Fibroblast of the aortic adventitia (primary cell): ENCODE measurements at places on chromosomes 12 and 14. TPM values are rescaled to one million over a fixed set of nuclear protein-coding genes. Genes with fewer than 3 reads are reported as not detected.

Gene MANSC4
- total RNA-seq: not detected in 2 replicates

Gene PPP1R1A
- not detected in 2 replicates for total RNA-seq

DNA sequence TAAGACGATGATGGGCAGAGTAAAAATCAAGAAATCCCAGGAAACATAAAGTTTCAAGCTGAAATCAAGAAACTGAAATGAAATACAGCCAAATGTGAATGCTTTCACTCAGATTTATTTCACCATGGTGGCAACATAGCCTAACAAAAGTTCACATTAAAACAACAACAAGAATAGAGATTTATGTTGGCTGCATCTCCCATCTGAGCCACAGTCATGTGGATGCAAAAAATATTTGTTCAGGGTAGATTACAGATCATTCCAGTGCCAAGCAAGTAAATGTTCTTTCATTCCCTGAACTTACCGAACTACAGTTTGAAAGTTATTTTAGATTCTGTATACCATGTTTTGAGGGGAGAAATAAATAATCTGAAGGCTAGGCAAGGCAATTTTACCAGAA, 159.9 kb upstream of the TMTC1 start:
- DNase-seq: peak; percentile 27

Gene CLEC4C
- total RNA-seq: not detected in 2 replicates

Gene RASAL1
- total RNA-seq: not detected in 2 replicates

Gene MAP3K9
- total RNA-seq: under 0.01 and 0.33 TPM in 2 replicates

DNA sequence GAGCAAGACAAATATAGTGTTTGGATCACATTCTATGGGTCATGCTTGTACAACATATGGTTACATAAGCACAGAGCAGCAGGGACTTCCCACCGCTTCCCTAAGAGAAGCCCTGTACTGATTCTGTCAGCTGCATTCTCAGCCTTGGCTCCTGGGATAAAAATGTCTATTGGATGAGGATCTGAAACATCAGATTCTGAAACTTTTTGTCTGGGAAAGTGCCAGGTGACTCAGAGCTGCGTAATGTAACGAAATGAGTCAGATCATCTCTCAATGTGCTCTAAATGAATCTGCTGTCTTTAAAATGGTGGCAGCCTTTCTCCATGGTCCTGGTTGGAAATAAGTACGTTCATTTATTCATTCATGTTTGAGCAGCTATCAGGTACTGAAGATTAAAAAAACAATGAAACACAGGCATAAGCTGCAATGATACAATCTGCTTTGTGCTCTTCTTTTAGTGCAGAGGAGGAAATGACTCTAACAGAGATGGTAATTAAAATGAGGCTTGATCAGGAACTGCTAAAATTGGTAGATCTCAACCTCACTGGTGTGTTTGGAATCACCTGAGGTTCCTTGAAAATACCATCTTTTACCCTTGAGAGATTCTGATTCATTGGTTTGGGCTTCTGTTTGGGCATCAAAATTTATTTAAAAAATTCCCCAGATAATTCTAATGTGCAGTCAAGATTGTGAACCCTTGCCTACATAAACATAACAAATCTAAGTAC, 99.1 kb upstream of the NAP1L1 start:
- peak; percentile 100 for DNase-seq

DNA sequence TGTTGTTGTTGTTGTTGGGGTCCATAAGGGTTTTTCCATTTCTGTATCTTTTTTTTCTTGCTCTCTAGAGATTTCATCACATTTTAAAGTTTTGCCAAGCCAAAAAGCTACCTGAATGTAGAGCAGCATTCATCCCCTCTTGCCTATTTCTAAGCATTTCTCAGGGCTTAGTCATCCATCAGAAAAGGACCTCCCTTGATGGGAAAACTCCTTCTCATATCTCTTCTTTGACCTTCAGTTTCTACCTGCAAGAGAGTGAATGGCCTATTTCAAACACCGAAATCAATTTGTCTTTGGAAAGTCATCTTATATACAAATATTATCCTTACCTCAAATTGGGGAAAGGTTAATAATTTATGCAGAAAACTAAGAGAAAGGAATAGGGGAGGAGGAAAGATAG, 4.5 kb downstream of the MYBPC1 start:
- DNase-seq: no peak

Gene SCN8A
- total RNA-seq: 7.9 and 17.2 TPM in 2 replicates

- peak; percentile 72 for DNase-seq
Measured at GRCh38 chr14:68244262-68244980, 424.8 kb downstream of the RAD51B start.

Gene IKZF4
- total RNA-seq: 0.65 and 3.4 TPM in 2 replicates

DNA sequence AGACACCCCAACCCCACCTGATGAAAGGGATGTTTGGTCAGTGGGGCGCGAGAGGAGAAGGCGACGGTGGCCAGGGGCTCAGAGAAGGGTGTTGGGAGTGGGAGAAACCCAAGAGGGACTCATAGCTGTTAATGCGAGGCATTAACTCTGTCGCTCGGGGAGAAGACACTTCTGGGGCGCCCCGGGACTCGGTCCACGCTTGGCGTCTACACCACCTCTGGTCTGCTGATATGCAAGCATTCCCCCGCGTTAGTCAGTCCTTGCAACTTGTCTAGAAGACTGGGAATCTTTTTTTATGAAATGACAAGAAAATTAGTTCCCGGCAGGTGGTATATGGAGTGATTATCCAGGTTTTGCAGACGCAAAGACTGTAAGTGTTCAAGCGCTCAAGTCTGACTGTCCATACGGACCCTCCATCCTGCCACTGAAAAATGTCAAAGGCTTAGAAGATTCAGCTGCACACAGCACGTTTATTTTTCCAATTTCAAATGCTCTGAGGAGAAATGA, 360 bp upstream of the SLC35F4 start:
- DNase-seq: no peak

Gene E2F7
- 2.3 and 23.4 TPM in 2 replicates for total RNA-seq

DNA sequence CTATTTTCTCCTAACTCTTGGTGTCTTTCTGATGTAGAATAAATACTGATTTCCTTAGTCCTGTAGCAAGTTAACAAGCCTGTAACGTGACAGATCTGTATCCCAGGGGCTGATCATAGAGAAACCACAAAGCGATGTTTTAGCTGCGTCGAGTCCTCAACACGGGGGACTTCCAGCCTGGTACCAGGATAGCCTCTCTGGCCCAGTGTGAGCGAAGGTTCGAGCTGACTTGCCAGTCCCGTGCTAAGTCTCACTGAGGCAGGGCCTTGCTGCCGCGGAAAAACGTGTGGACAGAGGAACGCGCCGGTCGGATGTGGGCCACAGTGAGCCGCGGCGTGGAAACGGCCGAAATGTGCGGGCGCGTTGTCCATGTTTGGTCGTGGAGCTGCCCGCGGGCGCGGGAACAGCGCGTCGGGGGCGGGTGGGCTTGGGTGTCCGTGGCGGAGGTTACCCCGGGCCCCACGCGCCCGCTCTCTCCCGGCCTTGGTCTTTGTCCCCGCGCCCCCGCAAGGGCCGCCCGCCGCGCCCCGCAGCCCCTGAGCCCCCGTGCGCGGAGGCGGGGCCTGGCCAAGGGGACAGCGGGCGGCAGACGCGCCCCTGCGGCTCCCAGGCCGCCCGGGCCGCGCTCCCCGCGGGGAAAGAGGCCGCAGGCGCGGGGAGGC, 531 bp upstream of the EML1 start:
- peak; percentile 36 for DNase-seq

- no peak for DNase-seq
Measured at GRCh38 chr14:100568164-100568997, 18.8 kb downstream of the BEGAIN start.

Gene CSRP2
- total RNA-seq: 6.1 and 26.7 TPM in 2 replicates

GRCh38 chr12:60872219-60872618, 1276.4 kb downstream of the SLC16A7 start:
- DNase-seq: no peak

DNA sequence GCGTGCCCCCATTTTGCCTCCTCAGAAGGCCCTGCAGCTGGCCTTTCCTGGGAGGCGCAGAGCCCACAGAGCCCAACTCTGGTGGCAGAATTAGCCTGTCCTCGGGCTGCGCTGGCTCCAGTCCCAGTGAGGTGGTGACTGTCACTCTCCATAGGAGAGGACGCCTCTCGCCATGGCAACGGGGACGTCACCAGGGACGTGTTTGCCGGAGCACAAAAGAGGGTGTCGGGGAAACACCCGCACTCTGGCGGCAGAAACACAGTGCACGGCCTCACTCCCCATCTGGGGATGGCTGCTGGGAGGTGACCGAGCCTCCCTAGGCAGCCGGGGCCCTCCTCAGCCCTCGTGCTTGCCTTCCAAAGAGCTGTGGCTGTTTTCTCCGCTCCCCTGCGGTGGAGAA, 50.2 kb upstream of the NCOR2 start:
- no peak for DNase-seq

Gene KRT79
- not detected in 2 replicates for total RNA-seq

DNA sequence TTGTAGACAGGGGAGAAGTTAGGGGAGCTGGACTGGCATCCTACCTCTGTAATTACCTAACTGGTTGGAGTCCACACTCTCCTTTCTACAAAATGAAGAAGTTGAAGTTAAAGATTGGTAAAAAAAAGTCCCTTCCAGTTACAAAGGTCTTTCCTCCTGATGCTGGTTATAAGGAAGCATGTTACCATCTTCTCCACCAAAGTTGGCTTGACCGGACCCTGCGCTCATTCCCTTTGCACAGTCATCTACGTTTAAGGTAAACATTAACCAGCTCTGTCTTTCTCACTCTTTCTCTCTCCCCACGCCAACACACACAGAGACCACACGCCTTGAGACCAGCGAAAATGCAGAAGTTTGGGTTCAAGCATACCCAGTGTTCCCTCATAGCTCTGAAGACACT, 11.9 kb downstream of the FBLN5 start:
- no peak for DNase-seq

DNA sequence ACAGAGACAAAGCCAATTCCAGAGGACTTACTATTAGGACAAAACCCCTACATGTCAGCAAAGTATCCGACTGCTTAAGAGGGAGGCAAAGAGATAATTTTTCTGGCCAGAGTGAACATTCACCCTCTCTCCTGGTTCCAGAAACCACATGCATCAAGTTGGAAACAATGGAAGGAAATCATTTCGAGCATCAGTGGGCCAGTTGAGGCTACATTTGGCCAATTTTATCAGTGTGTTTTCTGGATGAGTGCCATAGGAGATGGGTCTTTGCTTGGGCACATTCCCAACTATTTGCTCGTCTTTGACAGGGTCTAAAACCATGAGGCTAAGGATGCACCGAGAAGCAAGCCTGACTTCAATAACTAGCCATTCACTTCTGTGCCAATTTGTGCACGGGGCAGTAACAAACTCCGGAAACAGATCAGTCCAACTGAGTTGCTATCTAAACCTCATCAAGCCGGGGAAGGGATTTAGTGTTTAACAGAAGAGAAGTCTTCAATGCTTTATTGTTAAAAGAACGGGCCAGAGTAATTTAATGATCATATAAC, 17.4 kb downstream of the EGLN3 start:
- peak; percentile 31 for DNase-seq

DNA sequence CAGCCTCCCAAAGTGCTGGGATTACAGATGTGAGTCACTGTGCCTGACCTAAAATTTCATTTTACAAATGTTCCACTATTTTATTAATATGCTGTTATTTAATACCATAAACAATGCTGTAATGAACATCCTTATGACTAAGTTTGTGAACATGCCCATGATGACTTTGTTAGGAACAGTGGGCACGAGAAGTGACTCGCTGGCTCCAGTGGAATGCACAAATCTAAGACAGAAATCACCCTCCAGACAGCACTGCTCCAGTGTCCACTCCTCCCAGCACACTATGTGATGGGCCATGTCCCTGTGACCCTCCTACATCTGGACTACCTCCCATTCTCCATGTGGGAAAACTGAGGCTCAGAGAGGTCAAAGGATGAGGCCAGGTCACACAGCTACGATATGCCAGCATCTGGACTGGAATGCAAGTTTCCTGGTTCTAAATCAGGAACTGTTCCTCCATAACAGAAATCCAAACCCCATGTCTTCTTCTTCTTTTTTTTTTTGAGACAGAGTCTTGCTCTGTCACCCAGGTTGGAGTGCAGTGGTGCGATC, 57.9 kb downstream of the GPR68 start:
- DNase-seq: no peak

DNA sequence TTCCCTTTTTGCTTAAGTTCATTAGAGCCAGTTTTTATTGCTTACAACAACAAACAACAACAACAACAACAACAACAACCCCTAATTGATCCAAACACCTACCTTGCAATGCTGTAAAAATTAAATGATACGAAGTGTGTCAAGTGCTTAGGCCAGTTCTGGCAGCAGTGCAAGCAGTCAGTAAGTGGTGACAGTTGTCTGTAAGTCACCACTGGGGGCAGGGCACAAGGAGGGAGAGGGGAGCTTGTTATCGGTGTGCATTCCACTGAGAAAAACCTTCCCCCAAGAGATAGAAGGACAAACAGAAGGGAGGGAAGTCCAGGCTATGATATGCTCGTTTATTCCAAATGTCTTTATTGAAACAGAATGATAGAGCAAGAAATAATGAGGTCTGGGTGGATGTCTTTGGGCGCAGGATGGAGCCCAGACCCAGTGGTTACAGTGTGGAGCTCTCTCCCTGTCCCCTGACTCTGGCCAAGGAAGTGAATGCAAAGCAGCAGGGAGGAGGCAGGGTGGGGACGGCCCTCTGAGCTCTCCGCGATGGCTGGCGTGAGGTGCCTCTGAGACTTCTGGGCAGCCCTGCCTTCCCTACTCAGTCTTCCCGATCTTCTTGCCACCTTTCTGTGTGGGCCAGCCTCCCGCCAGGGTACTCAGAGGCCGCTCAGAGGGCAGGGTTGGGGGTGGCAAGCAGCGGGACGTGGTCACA, 6.5 kb downstream of the SLC22A17 start:
- DNase-seq: no peak

DNA sequence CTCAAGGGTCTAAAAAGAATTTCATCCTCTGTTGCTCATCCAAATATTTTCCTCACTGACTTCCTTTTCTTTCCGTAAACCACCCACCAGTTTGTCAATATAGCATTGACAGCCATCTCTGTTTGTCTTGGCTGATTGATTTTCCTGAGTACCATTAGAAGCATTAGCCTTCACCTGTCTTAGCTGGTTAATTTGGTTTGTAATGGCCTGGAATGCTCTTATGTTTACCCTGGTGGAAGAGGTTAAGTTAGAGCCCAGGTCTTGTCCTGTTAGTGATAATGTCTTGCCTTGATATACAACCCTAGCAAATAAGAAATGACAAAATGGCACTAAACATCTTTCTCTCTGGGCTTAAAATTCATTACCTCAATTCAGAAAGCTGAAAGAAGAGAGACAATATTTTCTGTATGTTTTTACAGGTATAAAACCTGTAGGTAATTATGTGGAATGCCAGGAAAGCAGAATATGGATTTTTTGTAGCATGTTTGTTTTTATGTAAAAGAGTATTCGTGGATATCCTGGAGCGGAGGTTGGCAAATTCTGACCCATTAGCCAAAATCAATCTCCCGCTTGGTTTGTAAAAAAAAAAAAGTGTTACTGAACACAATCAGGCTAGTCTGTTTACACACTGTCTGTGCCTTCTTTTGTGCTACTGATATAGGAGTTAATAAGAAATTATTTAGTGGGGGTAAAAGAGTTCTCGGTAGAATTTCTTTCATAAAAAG, 224.4 kb upstream of the DAAM1 start:
- DNase-seq: no peak

Gene EGLN3
- 0.18 and 2.0 TPM in 2 replicates for total RNA-seq

Gene CIROP
- 1.8 TPM in 1 of 2 replicates, not detected in the other for total RNA-seq

- no peak for DNase-seq
Measured at GRCh38 chr14:96861568-96862310, 64.6 kb downstream of the VRK1 start.

Gene PLA2G1B
- total RNA-seq: not detected in 2 replicates

GRCh38 chr14:52802597-52802996, 11.2 kb upstream of the GNPNAT1 start:
- DNase-seq: peak; percentile 87
